CD4-positive, alpha-beta T cell treated with Interleukin-4 for 4 hours (primary cell): ENCODE measurements at places on chromosomes 5 and 9.

DNA sequence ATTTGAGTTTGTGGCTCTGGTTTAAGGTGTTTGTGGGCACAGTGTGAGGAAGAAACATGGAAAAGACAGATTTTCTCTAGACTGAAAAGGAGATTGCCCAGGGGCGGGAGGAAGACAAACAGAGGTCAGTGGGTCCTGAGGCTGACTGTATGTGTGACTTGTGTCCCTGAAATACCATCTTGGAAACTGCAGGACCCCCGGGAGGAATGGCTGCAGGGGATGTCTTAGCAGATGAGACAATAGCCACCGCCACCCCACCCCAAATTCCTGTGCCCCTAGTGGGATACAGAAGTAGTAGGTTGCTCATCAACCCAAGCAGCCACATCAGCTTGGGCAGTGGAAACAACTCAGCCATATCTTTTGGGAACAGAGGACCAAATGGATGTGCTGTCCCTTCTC, 1.7 kb upstream of the PSAT1 start:
- no peak for DNase-seq

DNA sequence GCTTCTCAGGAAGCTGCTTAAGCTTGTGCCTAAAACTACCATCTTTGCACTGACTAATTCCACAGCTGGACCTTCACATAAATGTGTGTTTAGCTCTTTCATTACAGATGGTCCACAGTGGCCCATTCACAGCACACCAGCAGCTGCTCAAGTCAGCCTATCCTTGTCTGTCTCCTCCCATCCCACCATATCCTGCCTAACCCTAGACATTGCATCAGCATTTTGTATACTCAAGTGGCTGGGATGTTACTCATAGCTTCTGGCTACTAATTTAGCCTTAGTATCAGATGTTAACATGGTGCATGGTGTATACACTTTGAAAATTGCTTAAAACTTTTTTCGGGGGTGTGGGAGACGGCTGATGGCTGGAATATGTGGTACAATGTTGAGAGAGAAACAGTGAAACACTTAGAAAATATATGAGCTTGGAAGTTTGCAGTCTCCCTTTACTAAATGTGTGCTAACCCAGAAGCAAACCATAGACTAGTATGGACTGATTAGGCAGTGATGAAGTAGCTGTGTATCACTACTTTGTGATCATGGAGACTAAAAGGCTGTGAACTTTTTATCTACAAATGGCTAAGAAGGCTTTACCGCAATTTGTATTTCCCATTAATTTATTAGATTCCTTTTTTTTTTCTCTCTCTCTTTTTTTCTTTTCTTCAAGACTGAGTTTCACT, 83.1 kb downstream of the JMY start:
- DNase-seq: no peak

DNA sequence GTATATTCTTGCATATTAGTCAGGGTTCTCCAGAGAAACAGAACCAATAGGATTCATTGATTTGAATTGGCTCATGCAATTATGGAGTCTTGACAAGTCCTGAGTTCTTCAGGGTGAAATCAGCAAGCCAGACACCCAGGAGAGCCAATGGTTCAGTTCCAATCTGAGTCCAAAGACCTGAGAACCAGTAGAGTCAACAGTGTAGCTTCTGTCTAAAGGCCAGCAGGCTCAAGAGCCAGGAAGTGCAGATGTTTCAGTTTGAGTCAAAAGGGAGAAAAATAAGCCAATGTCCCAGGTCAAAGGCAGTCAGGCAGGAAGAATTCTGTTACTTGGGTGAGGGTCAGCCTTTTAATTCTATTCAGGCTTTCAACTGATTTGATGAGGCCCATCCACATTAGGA, 37.8 kb upstream of the ANKRD34B start:
- DNase-seq: no peak

DNA sequence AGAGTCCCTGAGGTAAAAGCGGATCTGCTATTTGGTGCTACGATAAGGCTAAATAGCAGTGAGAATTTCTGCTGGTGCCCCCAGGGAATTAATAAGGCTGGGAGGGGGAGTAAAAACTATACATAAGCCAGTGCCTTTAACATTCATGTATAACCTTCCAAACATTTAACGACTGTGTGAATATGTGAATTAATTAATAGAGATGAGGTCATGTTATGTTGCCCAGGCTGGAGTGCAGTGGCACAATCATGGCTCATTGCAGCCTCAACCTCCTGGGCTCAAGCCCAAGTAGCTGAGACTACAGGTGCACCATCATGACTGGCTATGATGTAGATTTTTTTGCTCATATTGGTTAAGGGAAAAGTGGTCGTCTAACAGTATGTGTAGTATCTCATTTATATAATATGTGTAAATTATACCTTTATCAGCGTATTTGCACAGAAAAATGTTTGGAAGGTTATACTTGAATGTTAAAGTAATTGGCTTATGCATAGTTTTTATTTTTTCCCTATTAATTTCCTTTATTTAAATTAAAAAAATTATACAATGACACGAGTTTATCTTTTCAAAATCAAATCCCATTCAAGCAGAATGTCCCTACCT, 64.6 kb downstream of the EHMT1 start:
- DNase-seq: no peak

GRCh38 chr5:179699616-179700237, 960 bp downstream of the CANX start:
- DNase-seq: peak; percentile 24
